ENCODE measurements at places on chromosomes 2 and 18.

- peak; percentile 65 for DNase-seq
Observed at GRCh38 chr2:199973703-199974102, 18.3 kb downstream of the MAIP1 start.

- no peak for DNase-seq
Observed at GRCh38 chr2:59693231-59693959, 860.1 kb downstream of the BCL11A start.

- DNase-seq = no peak
Observed at GRCh38 chr2:64220894-64221617, 76.8 kb upstream of the PELI1 start.

- DNase-seq = no peak
Observed at GRCh38 chr2:54655046-54655809, 68.2 kb upstream of the EML6 start.

- no peak for DNase-seq
Observed at GRCh38 chr2:107008843-107009242, 122.9 kb upstream of the ST6GAL2 start.

GRCh38 chr2:202034249-202035088, 814 bp downstream of the FZD7 start:
- DNase-seq = peak; percentile 35

DNA sequence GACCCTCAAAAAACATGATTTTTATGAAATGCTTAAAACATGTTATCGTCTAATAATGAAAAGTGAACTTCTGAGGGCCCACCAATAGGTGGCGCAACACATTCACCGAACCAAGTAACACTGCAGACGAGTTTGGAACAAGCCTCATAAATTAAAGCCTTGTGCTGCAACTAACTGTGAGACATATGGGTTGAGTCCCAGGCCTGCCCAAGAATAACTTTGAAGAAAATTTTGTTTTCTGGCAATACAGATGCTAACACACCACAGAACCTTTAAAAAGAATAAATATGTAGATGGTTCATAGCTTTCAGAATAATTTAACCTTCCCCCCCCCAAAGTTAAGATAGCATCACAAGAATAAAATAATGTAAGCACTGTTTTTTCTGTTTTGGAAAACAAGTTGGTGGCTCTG, 285.9 kb downstream of the RNF144A start:
- peak; percentile 78 for DNase-seq

DNA sequence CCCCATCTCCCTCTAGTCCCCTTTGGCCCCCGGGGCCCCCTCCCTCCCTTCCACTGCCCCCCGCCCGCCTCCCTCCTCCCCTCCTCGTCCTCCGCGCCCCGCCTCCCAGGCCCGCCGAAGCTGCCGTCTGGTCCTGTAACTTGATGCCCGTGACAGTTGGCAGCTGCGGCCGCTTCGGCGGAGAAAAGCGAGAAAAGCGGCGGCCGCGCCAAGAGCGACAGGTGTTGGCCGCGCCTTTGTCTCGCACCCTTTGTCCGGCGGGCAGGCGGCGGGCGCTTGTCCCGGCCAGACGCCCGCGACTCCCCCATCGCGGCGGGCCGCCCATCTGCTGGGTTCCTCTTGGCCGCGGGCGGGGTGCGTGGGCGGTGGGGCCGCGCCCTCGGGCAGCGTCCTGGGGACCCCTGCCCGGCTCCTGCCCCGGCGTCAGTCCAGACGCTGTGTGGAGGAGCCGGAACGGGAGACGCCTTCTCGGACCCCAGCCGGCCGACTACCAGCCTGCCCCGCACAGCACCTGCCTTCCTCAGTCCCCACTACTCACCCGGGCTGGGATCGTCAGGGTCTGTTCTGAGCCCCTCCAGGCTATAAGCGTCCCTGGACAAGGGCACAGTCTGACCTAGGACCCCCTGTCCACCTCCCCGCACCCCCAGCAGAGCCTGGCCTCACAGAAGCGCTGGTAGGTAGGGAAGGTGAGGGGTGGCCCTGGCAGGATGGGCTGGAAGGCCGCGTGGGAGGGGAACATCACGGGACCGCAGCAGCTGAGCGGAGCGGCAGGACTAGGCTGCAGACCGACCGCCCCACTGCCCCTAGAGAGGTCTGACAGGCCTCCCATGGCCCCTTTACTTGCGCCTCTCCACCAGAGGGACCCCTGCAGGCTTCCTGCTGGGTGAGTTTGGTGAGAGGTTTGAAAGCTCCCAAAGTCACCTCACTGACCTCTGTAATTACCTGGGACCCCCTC, 1.2 kb upstream of the HES6 start:
- no peak for DNase-seq

DNA sequence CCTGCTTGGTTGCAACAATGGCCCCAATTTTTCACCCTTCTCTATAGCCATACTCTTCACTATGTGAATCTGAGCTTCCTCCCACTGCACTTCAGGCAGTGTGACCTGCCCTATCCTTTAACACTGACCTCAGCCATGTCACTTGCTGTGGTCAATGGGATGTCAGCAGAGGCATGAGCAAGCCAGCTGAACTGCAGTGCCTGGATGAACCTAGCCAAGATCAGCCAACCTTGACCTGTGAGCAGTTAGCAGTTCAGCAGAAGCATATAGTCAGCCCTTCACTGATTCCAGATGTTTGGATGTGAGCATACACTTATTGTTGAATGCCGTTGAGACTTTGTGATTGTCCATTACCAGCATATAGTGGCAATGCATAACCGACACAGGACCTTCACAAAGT, 63.4 kb upstream of the BOD1L2 start:
- DNase-seq = no peak

DNA sequence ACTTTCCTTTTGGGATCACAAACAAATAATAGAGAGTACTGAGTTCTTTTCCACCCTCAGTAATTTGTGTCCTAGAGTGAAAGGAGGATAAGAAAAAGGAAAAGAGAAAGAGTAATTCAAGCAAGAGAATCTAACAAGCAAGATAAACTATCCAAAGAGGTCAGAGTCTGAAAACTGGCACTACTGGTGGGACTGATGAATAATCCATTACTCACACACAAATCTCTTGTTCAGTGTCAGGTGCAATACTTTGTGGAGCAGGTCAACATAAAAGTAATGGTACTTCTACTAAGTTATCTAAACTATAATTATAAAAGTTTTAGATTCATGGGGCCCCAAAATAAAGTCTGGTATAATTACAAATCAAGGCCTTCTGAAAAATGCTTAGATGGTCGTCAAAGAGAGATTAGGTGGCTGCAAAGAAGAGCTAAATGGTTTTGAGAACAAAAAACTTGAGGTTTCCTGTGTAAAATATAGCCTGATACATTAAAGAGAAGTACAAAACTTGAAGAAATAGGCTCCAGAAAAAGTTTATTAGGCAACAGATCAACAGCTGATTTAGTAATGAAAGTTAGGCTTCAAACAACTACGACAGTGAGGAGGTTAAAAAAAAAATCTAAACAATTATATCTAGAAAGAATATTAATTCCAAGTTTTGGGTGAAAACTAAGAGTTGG, 109.4 kb downstream of the BAZ2B start:
- DNase-seq = no peak

DNA sequence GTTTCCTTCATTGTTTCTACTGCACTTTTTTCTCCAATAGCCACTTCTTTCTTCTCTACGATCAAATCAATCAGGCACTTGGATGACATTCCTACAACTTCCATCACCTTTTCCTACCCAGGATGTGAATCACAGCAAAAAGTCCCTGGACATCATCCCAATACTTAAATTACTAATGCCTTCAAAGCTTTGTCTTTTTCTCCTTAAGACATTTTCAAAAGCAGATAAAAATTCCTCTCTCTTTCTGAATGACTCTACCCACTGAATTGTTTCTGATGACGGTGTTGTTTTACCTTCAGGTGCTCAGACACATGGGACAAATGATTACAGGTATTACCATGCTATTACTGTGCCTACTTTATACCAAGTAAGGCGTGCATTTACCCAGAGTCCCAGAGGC, 500.9 kb downstream of the FBXO15 start:
- peak; percentile 9 for DNase-seq

- DNase-seq = no peak
Observed at GRCh38 chr2:126634273-126634861, 21.6 kb upstream of the GYPC start.

DNA sequence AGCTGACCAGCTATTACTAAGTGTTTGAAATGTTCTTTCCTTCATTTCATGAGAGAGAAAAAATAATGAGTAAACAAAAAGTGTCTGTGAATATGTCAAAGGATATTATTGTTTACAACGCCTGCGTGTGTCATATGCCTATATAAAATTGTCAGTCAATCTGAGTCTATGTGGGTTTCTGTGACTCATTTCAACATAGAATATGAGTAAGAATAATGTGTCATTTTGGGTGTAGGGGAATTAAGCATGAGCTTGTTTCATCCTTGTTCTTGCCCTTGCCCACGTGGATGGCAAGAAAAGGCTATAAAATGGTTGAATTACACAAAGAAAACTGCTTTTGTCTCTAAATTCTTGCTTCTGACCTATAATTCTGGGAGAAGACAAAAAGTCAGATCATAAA, 466.0 kb downstream of the PTH2R start:
- no peak for DNase-seq

DNA sequence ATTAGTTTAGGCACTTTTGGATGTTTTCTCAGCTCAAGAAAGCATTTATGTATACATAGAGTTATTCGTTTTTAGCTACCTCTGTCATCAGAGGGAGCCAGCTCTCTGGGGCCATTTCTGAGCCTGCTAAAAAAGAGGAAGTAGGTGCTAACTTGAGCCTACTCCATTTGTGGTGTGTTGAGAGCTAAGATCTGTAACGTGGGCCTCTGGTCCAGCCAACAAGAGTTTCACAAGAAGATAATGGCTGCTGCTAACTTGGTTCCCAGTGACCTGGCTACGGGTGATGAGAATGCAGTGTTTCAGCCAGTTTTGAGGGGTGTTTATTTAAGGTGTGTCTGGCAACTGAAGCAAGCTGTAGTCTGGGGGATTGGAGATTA, 182.5 kb downstream of the PRKCE start:
- DNase-seq = no peak

DNA sequence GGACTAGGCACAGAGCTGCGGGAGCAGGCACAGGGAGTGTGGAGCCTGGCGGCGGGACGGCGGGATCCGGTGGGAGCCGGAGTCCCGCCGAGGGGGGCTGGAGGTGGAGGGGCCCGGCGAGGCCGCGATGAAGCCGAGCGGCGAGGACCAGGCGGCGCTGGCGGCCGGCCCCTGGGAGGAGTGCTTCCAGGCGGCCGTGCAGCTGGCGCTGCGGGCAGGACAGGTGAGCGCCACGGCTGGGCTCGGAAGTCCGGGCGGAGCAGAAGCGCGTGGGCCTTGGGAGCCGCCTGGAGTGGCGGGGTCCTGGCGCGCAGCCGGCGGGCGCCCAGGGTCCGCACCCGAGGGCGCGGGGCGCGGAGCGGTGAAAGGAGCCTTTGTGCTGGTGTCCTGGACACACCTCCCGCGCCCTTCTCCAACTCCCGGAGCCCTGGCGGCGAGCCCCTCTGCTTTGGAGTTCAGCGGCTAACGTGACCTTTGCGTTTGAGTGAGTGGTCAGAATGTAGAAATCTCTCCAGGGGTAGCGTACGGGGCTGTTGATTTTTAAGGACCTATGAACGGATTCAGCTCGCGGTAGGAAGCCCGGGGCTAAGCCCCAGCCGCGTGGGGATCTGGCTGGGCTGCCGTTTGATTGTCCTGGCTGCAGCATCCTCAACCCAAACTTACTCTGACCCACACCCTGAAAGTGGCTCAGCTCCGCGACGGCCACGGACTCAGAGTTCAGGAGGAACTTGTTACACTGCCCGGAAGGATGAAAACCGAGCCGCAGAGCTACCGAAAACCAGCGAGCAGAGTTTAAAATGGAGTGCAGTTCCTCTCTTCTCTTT, 448 bp downstream of the IMPA2 start:
- DNase-seq = no peak

GRCh38 chr18:61824733-61825363, 68.0 kb downstream of the RNF152 start:
- no peak for DNase-seq

- DNase-seq = peak; percentile 12
Observed at GRCh38 chr2:48048476-48049171, 142.3 kb upstream of the FBXO11 start.

GRCh38 chr2:209426432-209426831, 2.6 kb downstream of the MAP2 start:
- DNase-seq = no peak

DNA sequence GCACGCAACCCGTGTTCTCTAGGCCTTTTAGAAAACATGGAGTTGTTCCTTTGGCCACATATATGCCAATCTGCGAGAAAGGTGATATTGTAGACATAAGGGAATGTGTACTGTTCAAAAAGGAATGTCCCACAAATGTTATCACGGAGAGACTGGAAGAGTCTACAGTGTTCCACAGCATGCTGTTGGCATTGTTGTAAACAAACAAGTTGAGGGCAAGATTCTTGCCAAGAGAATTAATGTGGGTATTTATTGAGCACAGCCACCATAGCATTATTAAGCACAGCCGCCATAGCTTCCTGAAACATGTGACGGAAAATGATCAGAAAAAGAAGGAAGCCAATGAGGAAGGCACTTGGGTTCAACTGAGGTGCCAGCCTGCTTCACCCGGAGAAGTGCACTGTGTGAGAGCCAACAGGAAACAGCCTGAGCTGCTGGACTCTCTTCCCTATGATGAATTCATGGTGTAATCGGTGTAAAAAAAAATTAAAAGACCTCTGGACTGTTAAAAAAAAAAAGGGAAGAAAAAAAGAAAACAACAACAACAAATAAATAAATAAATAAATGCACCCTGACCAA, 29.0 kb upstream of the REL start:
- no peak for DNase-seq

All from fibroblast of skin of scalp (primary cell).